ENCODE measurements at places on chromosomes 13 and 19.

DNA sequence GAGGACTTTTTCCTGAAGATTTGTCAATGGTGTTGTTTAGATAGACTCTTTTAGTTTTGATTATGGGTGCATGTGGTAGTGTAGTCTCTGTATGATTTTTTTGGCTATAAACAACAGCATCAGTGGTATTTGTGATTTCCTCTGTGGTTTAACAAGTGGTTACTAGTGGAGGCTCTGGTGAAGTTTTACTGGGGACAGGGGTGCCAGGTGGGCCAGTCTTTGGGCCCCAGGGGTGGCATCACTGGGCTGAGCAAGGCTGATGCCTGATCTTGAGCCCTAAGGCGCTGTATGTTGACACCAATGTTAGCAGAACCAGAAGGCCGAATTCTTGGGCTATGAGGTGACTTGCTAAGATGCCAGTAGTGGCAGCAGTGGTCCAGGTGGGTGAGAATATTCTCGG, 811.4 kb downstream of the DACH1 start:
- no peak for DNase-seq

DNA sequence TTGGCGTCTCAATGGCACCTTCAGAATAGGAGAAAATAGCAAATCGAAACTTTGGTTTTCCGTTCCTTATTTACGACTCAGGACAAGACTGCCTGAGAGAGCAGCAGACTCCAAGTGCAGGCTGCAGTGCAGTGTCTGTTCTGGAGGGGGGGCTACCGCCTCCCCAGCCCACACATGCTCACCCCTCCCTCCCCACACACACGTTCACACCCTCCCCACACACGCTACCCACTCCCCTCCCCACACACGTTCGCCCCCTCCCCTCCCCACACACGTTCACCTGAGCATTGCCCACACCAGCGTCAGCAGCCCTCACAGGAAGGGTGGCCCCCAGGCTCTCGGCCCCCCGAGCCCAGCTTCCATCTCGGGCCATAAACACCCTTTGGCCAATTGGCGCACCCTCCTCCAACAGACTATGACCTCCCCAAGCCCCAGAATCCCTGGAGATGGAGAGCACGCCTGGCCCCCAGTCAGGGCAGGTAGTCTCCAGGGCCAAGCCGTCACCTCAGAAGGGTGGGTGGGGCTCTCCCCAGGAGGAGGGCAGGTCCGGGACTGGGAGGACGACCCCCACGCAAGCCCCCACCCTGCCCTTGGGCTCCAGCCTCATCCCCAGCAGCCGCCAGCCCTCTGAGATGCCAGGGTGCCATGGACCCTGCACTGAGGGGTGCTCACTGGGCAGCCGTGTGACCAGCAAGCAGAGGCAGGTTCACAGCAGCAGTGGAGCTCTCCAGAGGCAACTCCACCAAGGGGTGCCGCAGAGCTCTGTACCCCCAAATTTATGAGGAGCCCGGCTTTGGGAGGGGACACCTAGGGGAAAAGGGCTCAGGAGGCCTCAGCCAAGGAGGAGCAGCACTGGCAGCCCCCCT, 27.5 kb downstream of the RASA3 start:
- DNase-seq: no peak

DNA sequence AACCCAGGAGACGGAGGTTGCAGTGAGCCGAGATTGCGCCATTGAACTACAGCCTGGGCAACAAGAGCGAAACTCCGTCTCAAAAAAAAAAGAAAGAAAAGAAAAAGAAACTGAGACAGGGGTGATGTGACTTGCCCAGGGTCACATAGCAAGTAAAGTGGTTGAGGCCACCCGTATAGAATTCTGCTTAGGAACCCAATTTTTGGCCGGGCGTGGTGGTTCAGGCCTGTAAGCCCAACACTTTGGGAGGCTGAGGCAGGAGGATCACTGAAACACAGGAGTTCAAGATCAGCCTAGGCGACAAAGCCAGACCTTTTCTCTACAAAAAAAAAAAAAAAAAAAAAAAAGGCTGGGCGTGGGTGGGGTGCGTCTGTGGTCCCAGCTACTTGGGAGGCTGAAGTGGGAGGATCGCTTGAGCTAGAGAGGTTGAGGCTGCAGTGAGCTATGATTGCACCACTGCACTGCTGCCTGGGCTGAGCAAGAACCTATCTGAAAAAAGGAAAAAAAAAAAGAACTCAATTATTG, 1.3 kb downstream of the SNRPA start:
- no peak for DNase-seq

- peak; percentile 39 for DNase-seq
Measured at GRCh38 chr19:19342086-19343015, 21.7 kb downstream of the MAU2 start.

DNA sequence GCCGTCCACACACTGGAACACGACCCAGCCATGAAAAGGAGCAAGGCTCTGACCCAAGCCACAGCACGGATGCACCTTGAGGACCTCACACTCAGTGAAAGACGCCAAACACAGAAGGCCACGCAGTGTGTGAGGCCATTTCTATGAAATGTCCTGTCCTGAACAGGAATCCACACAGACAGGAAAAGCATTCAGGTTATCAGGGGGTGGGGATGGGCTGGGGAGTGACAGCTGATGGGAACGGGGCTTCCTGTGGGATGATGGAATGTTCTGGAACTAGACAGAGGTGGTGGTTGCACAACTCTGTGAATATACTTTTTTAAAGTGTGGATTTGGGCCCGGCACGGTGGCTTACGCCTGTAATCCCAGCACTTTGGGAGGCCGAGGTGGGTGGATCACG, 30.6 kb downstream of the GPX4 start:
- DNase-seq: no peak

DNA sequence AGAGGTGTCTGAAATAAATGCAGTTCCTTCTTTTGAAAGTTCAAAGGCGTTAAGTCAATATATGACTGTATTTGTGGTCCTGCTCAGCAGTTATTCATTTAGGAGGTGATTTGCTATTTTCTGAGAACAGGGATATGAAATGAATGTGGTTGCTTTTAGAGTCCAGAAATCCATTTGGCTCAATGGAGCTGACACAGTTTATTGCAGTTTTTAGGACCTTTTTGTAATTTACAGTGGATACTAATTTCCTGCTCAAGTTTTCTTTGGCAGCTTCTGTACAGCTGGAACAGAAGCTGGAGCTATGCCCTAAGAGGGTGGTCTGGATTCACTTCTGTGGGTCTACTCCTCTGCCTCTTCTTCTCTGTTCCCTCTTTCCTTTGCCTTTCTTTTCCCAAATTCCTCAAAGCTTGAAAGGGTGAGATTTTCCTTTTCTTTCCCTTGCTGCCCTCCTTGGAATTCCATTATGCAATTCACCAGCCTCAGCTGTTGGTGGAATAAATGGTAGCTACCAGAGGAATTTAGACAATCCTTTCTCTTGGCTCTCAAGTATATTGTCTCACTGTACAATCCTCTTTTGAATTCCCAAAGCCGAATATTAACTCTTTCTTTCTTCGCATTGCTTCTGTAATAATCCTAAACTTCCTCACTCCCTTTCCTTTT, 39.9 kb downstream of the ITGBL1 start:
- DNase-seq: no peak
